ENCODE measurements at places on chromosomes 5 and 9.

GRCh38 chr5:39249069-39249468 is 29.7 kb upstream of the FYB1 start:
- no peaks in the 10 kb centered on the region for H3K27me3 ChIP-seq
- no peak overlapping the region for H3K27ac ChIP-seq
- H3K4me3 ChIP-seq, result no peak overlapping the region
- H3K36me3 ChIP-seq, result no peaks in the 10 kb centered on the region

GRCh38 chr9:134892221-134892620 is 11.6 kb downstream of the FCN2 start:
- H3K27me3 ChIP-seq, result no peaks in the 10 kb centered on the region
- H3K27ac ChIP-seq, result no peak overlapping the region
- no peak for DNase-seq
- H3K4me1 ChIP-seq, result peaks cover 24% of the 10 kb centered on the region

- no peaks in the 10 kb centered on the region for H3K27me3 ChIP-seq
- no peaks in the 10 kb centered on the region for H3K36me3 ChIP-seq
- DNase-seq, result no peak
- no peaks in the 10 kb centered on the region for H3K4me1 ChIP-seq
- H3K4me3 ChIP-seq, result no peak overlapping the region
Measured at GRCh38 chr5:51024263-51024662, 357.8 kb downstream of the PARP8 start.

DNA sequence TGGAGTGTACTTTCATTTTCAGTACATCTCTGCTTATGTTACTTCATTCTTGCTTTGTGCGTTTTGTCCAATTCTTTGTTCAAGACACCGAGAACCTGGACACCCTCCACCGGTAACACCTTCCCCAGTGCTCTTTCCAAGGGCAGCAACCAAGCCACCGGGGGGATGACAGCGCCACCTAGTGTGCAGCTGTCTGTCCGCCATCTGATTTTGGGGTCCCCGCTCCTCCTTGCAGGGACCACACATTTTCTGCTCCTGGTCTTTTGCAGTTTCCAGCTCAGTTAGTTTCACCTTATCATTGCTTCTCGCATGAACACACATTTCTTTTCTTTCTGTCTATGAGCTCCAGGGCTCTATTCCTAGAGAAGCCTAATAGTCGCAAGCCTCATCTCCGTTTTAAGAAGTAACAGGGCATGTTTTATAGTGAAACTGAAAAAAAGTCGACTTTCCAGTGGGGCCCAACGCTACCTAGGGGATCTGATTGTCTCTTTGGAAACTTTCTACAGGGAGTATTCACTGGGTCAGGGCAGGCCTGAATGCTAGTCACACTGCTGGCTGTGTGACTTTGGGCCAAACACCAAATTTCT is 152.1 kb downstream of the FSTL4 start:
- no peak overlapping the region for H3K27ac ChIP-seq
- H3K4me1 ChIP-seq, result no peaks in the 10 kb centered on the region
- H3K36me3 ChIP-seq, result no peaks in the 10 kb centered on the region

- no peaks in the 10 kb centered on the region for H3K27me3 ChIP-seq
- no peaks in the 10 kb centered on the region for H3K36me3 ChIP-seq
- H3K27ac ChIP-seq, result no peak overlapping the region
- peaks cover 34% of the 10 kb centered on the region for H3K4me1 ChIP-seq
- DNase-seq, result no peak
Measured at GRCh38 chr5:61425918-61426317, 93.9 kb downstream of the ZSWIM6 start.

- no peaks in the 10 kb centered on the region for H3K36me3 ChIP-seq
- H3K4me3 ChIP-seq, result peak overlapping the region; percentile 89
- H3K4me1 ChIP-seq, result no peaks in the 10 kb centered on the region
Measured at GRCh38 chr9:127567035-127567729, 44.9 kb upstream of the STXBP1 start.

- H3K4me3 ChIP-seq, result no peak overlapping the region
- H3K27me3 ChIP-seq, result no peaks in the 10 kb centered on the region
- no peak for DNase-seq
- no peak overlapping the region for H3K27ac ChIP-seq
- H3K4me1 ChIP-seq, result no peaks in the 10 kb centered on the region
Measured at GRCh38 chr5:176870110-176870591, 29.0 kb downstream of the HK3 start.

DNA sequence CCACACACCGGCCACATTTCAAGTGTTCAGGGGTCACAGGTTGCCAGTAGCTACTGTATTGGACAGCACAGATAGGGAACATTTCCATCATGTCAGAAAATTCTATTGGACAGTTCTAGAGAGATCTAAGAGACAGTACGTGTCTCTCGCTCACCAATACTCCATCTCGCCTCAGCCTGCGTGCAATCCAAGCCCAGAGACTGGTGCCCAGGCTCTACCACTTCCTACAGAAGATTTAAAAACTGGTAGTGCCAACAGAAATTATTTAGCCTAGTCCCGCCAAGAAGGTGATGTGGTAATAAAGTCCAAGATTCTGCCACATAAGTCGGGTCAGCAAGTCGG is 390 bp upstream of the SNX2 start:
- H3K36me3 ChIP-seq, result no peaks in the 10 kb centered on the region
- no peaks in the 10 kb centered on the region for H3K27me3 ChIP-seq
- H3K4me3 ChIP-seq, result peak overlapping the region; percentile 93
- peak overlapping the region; percentile 46 for H3K27ac ChIP-seq

DNA sequence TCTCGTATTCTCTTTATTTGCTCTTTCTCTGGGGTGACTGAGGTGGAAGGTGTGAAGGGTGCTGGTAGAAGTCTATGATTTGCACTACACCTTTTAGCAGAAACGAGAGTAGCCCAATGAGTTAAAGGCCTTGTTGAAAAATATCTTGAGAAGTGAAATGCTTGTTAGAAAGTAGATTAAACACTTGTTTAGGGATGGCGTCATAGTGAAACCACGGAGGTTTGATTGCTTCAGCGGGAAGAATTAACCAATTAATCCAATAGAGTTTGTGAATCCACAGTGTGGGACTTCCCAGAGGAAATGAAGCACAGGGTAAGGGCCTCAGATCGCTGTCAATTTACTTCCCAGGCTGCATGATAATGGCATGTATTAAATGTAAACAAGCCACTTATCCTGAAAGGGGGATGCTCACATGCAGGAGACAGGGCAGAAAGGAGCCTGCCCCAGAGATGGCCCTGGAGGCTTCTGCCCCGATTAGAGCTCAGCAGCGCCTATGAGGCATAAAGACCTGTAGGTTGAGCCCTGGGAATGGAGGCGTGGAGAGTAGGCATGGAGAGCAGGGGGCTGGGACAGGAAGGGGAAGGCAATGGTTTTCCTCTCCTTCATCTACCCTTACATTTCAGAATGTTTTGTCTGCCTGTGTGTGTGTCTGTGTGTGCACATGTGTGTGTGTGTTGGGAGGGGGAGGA is 1.5 kb downstream of the FAM170A start:
- no peaks in the 10 kb centered on the region for H3K4me1 ChIP-seq
- no peak overlapping the region for H3K27ac ChIP-seq
- H3K4me3 ChIP-seq, result no peak overlapping the region
- DNase-seq, result no peak
- no peaks in the 10 kb centered on the region for H3K36me3 ChIP-seq

- no peak overlapping the region for H3K27ac ChIP-seq
- no peak overlapping the region for H3K4me3 ChIP-seq
- H3K27me3 ChIP-seq, result no peaks in the 10 kb centered on the region
- H3K36me3 ChIP-seq, result no peaks in the 10 kb centered on the region
Measured at GRCh38 chr9:113934829-113935676, 58.9 kb downstream of the ZNF618 start.

GRCh38 chr5:74186356-74187315 is 453.9 kb downstream of the ENC1 start:
- no peaks in the 10 kb centered on the region for H3K4me1 ChIP-seq
- no peaks in the 10 kb centered on the region for H3K27me3 ChIP-seq
- H3K36me3 ChIP-seq, result no peaks in the 10 kb centered on the region
- H3K27ac ChIP-seq, result no peak overlapping the region
- DNase-seq, result no peak

DNA sequence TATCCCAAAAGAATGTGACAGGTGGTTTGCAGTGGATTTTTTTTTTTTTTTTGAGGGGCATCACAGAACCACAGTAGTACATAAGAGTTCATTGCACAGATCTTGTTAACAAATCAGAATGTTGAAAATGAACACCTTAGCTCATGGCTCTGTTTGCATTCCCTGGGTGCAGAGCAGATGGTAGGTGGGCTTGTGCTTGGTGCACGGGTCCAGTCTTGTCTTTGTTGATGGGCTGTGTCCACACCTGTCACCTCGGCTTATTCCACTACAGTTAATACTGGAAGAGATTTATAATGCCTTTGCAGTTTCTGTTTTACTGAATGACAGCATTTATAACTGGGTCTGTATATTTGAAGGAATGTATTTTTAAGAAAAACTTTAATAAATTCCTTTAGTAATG is 146.6 kb downstream of the KDM4C start:
- DNase-seq, result no peak
- H3K4me3 ChIP-seq, result no peak overlapping the region
- H3K27ac ChIP-seq, result no peak overlapping the region

DNA sequence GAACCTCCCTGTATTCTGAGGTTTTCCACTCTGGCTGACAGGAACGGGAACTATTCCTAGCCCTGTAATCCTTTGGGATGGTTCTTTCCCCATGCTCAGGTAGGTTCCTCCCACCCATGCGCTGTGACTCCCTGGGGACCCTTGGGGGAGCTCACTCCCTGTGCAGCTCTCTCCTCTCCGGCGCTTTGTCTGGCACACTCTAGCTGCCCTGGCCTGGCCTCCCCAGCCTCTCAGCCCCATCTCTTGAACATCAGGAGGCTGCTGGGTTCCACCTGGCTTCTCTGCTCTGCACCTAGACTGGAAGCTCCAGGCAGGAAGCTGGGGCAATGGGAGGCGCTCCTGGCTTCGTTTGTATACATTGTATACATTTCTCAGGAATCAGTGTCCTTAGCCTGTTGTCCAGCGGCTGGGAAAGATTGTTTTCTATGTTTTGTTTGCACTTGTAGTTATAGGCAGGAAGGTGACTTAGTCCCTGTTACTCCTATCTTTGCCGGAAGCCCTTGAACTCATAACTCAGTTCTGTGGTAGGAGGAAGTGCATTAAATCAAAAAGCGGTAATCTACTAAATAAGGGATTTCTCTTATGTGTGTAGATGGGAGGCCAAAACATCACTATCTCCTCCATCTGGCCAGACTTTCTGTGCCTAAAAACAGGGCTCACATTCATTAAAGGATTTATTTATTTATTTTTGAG is 20.4 kb downstream of the SLC25A25 start:
- H3K27ac ChIP-seq, result no peak overlapping the region
- no peaks in the 10 kb centered on the region for H3K27me3 ChIP-seq
- peaks cover 30% of the 10 kb centered on the region for H3K4me1 ChIP-seq

DNA sequence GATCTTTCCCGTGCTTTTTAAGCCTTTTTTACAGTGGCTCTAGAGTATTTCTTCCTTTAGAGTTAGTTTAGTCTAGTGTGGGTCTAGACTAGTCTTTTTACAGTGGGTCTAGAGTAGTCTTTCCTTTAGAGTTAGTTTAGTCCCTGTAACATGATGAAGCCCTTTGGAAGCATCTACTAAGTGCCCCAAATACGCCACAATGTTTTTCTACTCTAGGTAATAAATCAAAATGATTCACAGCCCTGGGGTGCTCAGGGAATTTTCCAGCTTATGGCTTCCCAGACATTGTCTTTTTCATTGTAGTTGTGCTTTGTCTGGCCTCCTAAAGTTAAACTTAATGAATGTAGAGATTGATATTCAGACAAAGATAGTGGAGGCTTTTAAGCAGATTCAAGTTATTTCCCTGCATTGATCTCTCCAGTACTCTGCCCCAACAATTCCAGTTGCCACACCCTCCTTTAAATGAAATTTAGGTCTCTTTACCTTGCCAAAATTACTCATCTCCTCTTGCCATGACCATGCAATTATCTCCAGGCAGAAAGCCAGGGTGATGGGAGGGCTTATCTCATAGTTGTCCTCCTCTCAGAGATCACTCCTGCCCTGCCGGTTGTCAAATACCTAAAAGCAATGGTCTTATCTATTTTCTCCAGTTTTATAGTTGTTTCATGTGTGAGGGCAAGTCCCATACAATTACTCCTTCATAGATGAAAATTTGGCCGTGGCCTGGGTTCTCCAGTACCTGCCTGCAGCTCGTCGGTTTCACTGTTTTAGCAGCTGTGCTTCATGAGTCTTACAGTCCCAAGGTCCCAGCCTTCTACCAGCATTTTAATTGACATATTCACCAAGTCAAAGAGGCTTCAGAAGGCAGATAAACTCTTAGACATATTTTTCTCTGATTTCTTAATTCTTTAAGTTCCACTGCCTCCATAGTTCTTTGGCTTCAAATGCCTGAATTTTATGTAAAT is 794.0 kb upstream of the COX7C start:
- no peak overlapping the region for H3K4me3 ChIP-seq
- no peaks in the 10 kb centered on the region for H3K27me3 ChIP-seq
- DNase-seq, result no peak

GRCh38 chr5:154485850-154486426 is 7.9 kb upstream of the HAND1 start:
- no peaks in the 10 kb centered on the region for H3K4me1 ChIP-seq
- DNase-seq, result no peak
- H3K27me3 ChIP-seq, result peaks cover 50% of the 10 kb centered on the region
- H3K27ac ChIP-seq, result no peak overlapping the region
